ENCODE measurements at places on chromosomes 1 and 21.

- no peak for DNase-seq
These were observed 8.9 kb upstream of the APP start for GRCh38 chr21:26179501-26179900.

GRCh38 chr1:2103266-2103900 is 53.2 kb downstream of the PRKCZ start:
- no peak for DNase-seq

- no peak for DNase-seq
These were observed 7.8 kb downstream of the MEAF6 start for GRCh38 chr1:37506740-37507139.

GRCh38 chr1:115258302-115258866 is 79.7 kb downstream of the NGF start:
- no peak for DNase-seq

GRCh38 chr1:106173101-106173500 is 883.4 kb upstream of the PRMT6 start:
- peak; percentile 98 for DNase-seq

GRCh38 chr1:93501399-93501798 is 53.5 kb downstream of the FNBP1L start:
- DNase-seq, result no peak

DNA sequence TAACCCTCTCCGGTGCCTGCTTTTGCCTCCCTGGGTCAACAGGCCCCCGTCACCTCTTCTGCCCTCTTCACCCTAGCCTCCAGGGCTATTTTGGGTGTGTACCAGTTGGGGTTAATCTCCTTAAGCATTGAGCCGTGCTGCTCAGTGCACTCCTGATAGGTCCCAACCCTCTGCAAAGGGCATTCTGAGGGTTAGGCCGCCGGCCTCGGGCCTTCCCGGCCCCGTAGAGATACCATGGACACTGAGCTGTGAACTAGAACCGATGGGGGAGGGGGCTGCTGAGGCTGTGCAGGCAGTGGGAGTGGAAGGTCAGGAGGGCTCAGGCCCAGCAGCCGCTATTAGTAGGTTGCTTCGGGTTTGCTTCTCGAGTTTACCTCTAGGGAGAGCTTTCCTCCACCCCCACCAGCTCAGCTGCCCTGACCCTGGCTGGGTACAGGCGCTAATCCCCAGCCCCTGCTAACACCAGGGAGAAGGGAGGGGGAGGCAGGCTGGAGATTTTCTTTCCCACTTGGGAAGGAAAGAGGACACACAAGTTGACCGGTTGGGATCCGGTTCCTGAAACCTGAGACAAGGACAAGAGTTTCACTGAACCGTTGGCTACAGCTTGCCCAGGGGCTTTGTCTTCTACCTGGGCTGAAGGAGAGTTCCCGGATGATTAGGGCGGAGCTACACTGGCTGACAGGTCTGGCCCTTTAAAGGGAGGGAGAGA is 4.8 kb downstream of the LMOD1 start:
- peak; percentile 29 for DNase-seq

GRCh38 chr1:67627336-67627735 is 57.7 kb upstream of the GADD45A start:
- DNase-seq, result no peak

- DNase-seq, result no peak
These were observed 35.5 kb downstream of the COLGALT2 start for GRCh38 chr1:184002071-184002470.

DNA sequence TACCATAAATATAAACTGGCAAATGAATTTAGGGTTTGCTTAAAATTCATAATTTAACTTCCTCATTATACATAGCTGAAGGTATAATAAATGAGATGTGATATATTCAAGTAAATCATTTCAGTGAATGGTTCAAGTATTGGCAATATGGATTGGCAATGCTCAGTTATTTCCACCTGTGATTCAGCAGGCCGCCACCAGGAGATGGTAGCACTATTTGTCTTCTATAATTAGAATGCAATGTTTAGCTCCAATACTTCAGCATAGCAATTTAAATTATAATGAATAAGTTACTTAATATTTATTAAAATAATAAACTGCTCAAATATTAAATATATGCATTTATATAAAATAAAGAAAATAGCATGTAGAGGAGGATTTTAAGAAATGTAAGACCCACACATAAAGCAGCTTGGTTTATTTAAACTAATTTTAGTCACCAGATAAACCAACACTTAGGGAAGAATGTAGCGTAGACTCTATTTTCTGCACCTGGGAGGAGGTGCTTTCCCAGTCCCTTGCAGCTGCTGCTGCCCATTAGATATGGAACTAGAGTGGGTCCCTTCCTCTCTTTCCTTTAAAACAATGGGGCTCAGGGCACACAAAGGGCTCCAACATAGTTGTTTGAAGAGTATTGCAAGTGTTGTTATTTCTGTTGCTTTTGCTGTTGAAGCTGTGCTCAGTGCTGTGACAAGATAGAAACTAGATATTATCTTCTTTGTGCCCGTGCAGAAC is 62.1 kb downstream of the PLPPR4 start:
- no peak for DNase-seq

DNA sequence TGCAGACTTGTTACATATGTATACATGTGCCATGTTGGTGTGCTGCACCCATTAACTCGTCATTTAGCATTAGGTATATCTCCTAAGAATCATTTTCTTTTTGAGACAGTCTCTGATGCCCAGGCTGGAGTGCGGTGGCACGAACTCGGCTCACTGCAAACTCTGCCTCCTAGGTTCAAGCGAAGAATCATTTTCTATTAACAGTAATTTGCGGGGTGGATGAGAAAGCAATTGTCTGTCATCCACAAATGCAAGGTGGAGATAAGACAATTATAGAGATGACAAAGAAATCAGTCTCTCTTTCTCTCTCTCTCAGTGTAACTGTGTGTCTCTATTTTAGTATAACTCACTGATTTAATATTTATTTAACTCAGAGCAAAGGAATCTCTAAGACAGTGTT is 131.0 kb upstream of the KIAA1614 start:
- DNase-seq, result no peak

- DNase-seq, result no peak
These were observed 365.5 kb downstream of the KCTD3 start for GRCh38 chr1:215932558-215932957.

DNA sequence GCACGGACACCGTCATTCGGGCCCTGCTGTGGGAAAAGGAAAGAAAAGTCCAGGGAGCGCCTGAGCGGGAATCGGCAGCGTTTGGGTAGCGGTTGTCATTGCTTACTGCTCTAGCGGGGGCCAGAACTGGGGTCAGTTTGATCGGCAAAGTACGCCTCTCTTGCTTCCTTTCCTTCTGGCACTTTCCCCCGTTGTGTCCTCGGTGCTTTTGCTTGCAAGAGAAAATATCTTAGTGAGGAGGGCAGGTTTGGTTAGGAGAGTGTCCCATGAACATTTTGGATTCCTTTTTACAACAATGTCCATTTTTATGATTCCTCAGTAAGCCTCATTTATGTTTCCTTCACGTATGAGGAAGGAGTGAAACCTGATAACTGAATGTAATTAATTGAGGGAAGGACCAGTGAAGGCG is 670 bp downstream of the ST3GAL3 start:
- no peak for DNase-seq
